Effector memory CD4-positive, alpha-beta T cell (primary cell): ENCODE measurements at places on chromosomes 2 and 18.

DNA sequence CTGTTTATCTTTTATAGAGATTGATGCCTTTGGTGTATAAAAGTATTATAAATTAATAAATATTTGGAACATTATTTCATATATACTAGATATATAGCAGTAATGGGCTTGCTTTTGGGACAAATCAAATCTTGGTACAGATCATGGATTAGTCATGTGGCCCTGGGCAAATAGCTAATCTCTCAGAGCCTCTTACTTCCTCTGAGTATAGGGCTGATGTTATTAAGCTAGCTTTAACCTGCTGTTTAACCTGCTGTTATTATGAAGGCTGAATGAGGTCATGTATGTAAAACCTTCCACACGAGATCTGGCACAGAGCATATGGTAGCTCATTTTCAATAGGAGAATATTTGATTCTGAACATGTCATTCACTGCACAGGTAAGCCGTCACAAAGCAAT is 5.7 kb downstream of the ITGB6 start:
- DNase-seq, result no peak

DNA sequence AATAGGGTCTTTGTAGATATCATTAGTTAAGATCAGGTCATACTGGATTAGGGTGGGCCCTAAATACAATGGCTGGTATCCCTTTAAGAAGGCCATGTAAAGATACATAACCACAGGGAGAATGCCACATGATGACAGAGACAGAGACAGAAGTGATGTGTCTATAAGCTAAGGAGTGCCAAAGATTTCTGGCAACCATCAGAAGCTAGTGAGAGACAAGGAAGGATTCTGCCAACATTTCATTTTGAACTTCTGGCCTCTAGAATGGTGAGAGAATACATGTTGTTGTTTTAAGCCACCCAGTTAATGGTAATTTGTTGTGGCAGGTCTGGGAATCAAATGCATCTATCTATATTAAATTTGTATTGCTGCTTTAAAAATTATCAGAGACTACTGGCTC is 185.5 kb upstream of the CYRIA start:
- no peak for DNase-seq

DNA sequence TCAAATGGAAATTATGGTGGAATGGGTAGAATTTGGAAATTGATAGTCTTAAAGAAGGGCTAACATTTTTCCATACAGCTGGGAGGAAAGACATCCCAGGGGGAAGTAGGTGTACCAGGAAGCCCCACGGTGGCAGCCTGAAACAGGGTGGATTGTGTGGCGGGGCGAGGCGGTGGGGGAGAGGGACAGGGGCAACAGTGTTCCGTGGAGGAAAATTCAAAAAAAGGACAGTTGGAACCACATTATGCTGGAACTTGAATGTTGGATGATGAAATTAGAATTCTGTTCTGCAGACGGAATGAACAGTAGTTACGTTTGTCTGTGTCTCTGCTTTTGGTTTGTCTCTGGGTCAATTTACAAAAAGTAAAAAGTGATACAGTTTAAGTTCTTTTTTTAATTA is 10.6 kb upstream of the CIB4 start:
- no peak for DNase-seq

- DNase-seq, result no peak
Observed at GRCh38 chr18:50805732-50806131, 14.1 kb downstream of the MRO start.

DNA sequence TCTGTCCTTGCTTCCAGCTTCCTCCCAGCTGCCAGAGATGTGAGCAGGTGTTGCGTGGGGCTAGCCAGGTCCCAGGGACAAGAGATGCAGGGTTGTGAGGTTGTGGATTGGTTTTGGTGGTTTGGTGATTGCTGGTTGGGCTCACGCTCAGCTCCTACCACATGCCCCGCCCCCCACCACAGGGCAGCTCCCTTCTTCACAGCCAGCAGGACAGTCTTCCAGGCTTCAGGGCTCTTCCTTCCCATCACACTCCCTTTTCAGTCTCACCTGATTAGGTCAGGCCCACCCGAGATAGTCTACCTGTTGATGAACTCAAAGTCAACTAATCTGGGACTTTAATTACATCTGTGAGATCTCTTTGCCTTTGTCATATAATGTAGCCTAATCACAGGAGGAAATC is 52.0 kb upstream of the GLI2 start:
- DNase-seq, result no peak

DNA sequence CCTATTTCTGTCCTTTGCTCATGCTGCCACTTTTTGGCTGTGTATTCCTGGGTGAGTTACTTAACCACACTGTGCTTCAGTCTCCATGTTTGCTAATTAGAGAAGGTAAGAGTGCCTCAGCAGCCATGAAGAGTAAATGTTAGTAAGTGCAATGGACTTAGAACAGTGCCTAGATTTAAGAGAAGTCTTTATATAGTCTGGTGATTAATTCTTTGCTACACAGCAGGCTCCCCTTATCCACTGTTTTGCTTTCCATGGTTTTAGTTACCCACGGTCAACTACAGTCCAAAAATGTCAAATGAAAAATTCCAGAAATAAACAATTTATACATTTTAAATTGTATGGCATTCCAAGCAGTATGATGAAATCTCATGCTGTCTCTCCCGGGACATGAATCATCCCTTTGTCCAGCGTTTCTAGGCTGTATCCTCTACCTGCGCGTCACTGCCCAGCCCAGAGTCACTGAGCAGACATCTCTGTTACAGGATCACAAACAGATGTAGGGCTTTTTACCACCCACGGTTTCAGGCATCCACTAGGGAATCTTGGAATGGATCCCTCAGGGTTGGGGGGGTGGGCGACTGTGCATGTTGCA is 91.0 kb downstream of the CTIF start:
- no peak for DNase-seq

GRCh38 chr18:79952456-79952995 is 1.1 kb upstream of the SLC66A2 start:
- no peak for DNase-seq
